ENCODE measurements at places on chromosomes 12 and 14. TPM values are rescaled to one million over a fixed set of nuclear protein-coding genes. Genes with fewer than 3 reads are reported as not detected.

SLC7A7 gene
- total RNA-seq = 2.8 TPM

KRT2 gene
- not detected for total RNA-seq

DNA sequence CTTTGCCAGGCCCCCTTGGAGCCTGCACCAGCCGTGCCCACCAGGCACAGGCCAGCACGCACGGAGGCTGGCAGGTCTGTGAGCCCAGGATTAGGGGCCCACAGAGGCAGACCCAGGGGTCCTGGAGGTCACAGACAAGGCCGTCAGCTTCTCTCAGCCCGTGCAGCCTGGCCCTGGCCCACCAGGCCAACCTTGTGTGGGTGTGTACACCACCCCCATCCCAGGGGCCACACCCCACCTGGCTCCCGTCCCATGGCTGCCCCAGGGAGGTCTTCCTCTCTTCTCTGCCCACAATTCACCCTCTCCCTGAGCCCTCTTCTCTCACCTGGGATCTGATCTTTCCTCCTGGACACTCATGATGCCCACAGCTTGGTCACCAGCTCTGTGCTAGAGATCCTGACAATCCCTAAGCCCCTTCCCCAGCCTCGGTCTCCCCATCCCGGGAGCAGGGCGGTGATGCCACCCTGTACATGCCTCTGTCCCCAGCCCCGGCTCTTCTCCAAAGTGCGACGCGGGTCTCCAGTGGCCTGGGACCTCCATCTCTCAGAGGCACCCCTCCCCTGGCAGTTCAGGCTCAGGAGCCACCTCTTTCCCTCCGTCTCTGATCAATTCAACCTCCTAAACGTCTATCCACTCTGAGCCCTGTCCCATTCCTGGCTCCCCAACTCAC, 31.1 kb upstream of the GPR132 start:
- H3K4me1 ChIP-seq = peaks cover 6% of the 10 kb centered on the region
- no peak overlapping the region for H3K27ac ChIP-seq
- no peak for DNase-seq
- H3K36me3 ChIP-seq = no peaks in the 10 kb centered on the region
- no peak overlapping the region for H3K4me3 ChIP-seq

GRCh38 chr12:104672096-104672445, 215.3 kb downstream of the CHST11 start:
- no peak for DNase-seq
- H3K27me3 ChIP-seq = no peaks in the 10 kb centered on the region
- peaks cover 32% of the 10 kb centered on the region for H3K4me1 ChIP-seq

DNA sequence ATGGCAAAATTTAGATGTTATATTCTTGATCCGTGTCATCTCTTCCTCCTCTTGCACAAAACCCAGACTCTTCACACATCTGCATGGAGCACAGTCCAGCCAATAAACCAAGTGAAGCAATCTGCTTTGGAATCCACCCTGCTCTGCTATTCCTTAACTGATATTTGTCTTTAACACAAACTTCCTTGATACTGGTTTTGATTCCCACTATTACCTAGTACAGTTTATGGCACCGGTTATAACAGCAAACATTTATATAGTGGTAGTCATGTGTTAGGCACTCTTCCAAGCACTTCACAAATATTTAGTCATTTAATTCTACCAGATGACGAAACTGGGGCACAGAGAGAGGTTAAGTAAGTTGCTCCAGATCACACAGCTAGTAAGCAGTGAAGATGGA, 12.5 kb downstream of the STYK1 start:
- no peaks in the 10 kb centered on the region for H3K4me1 ChIP-seq
- no peak overlapping the region for H3K4me3 ChIP-seq
- no peaks in the 10 kb centered on the region for H3K36me3 ChIP-seq
- no peaks in the 10 kb centered on the region for H3K27me3 ChIP-seq
- H3K27ac ChIP-seq = no peak overlapping the region

DNA sequence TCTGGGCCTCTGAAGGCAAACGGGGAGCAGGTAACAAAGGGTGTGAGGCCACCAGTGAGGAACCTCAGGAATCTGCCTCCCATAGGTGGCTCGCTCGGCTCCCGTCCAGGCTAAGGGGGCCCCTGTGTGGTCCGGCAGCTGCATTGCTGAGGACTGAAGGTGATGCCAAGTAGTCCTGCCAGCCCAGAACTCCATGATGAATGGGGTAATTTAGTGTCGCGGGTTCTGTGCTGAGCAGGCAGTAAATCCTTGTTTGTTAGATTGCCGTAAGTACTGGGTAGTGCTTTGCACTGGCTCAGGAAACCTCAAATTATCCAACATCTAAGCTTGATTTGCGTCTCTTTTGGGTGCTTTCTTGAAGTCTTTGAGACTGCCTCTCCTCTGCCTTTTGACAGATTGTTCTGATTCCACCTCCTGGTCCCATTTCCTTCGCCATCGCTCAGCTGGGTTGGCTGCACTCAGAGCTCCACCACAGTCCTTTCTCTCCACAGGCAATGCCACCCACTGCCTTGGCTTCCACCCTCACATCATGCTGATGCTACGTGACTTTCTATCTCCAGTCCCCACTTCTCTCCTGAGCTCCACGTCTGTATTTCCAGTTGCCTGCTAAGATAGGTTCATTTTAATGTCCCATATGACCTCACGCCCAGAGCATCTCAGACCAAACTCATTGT, 392.0 kb downstream of the FUT8 start:
- H3K27me3 ChIP-seq = no peaks in the 10 kb centered on the region
- no peak overlapping the region for H3K4me3 ChIP-seq
- no peaks in the 10 kb centered on the region for H3K36me3 ChIP-seq
- DNase-seq = peak; percentile 28

DNA sequence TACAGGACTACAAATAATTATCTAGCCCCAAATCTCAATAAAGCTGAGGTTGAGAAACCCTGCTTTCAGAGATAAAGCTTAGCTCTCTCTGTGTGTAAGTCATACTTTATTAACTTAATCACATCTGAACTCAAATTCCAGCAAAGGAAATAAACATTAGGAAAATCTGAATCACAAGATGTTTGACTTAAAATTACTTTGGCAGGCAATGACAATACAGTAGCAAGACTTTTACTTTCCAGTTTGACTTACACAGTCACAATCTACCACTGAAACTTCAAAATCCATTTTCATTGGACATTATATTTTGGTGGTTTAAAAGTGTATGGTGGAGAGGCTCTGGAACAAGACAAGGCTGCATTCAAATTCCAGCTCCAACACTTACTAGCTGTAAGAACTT, 11.4 kb downstream of the TMEM116 start:
- no peaks in the 10 kb centered on the region for H3K4me1 ChIP-seq
- no peak overlapping the region for H3K4me3 ChIP-seq
- H3K36me3 ChIP-seq = no peaks in the 10 kb centered on the region
- no peak for DNase-seq
- H3K27me3 ChIP-seq = no peaks in the 10 kb centered on the region
- no peak overlapping the region for H3K27ac ChIP-seq

DNA sequence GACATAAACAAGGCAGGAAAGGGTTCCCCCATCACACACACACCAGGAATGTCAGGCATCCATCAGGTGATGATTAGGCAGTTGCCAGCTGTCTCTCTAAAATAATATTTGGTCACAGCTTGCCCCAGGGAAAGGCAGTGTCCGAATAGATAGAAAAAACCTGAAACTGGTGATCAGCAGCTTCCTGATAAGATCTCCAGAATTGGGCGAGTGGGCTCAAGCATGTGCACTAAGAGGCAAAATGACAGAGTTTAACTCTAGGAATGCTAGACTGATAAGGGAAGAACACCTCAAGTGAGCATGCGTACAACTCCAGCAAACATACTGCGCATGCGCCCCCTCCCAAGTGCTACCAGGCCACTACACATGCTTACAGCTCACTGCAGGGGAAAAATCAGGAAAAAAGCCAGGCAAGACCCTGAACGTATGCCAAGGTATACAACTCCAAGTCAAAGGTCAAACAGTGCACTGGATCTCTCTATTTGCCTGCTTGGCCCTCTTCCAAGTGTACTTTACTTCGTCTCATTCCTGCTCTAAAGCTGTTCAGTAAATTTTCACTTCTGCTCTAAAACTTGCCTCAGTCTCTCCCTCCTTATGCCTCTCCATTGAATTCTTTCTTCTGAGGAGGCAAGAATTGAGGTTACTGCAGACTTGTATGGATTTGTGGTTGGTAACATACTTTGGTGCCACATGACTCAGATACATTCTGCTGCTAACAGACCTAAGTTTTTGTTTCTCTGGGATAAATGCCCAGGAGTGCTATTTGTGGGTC, 73.5 kb upstream of the VASH1 start:
- no peak for DNase-seq
- no peaks in the 10 kb centered on the region for H3K4me1 ChIP-seq
- H3K36me3 ChIP-seq = no peaks in the 10 kb centered on the region
- H3K27ac ChIP-seq = no peak overlapping the region
- H3K4me3 ChIP-seq = no peak overlapping the region

Measured in neural progenitor cell (in vitro differentiated cells).